Thoracic aorta (tissue), 2 donors: ENCODE measurements at places on chromosomes 3 and 15. TPM values are rescaled to one million over a fixed set of nuclear protein-coding genes. Genes with fewer than 3 reads are reported as not detected.

- no peak overlapping the region for H3K27ac ChIP-seq
- no peak overlapping the region for H3K4me3 ChIP-seq
- no peaks in the 10 kb centered on the region for H3K36me3 ChIP-seq
- H3K4me1 ChIP-seq, result no peaks in the 10 kb centered on the region
These were observed 114.4 kb downstream of the RYR3 start for GRCh38 chr15:33425142-33425541.

- H3K4me3 ChIP-seq, result no peak overlapping the region
- H3K4me1 ChIP-seq, result no peaks in the 10 kb centered on the region
- DNase-seq, result no peak
- H3K27ac ChIP-seq, result no peak overlapping the region
These were observed 64.7 kb downstream of the MINAR1 start for GRCh38 chr15:79496838-79497237.

- DNase-seq, result no peak
- H3K36me3 ChIP-seq, result no peaks in the 10 kb centered on the region
- no peak overlapping the region for H3K27ac ChIP-seq
- H3K4me1 ChIP-seq, result no peaks in the 10 kb centered on the region
- H3K27me3 ChIP-seq, result no peaks in the 10 kb centered on the region
These were observed 362.6 kb upstream of the PLSCR5 start for GRCh38 chr3:146967783-146968182.

The SUSD5 gene
- 259 TPM for total RNA-seq

The INKA1 gene
- 9.2 TPM for total RNA-seq

DNA sequence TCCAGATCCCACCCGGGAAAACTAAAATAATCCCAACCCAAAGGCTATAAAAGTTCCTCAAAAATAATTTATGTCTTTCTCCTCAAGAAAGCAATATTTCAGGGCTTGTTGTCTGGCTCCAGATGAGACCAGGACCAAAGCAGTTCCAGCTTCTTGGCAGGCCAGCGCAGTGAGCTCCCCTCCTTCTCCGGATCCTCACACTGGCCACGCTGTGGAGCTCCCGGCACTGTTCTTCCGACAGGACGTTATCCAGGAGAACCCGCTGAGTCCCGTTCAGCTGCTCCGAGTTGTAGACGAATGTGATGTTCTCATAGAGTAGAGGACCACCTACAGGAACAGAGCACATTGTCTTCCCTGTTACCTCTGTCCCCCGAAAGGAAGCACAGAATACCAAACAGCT lies 146.3 kb downstream of the P3H2 start:
- no peak overlapping the region for H3K4me3 ChIP-seq
- no peaks in the 10 kb centered on the region for H3K27me3 ChIP-seq
- H3K4me1 ChIP-seq, result peaks cover 6% of the 10 kb centered on the region
- no peak overlapping the region for H3K27ac ChIP-seq

GRCh38 chr3:27392950-27393679 lies 23.9 kb upstream of the NEK10 start:
- no peaks in the 10 kb centered on the region for H3K4me1 ChIP-seq
- H3K27ac ChIP-seq, result no peak overlapping the region
- no peak overlapping the region for H3K4me3 ChIP-seq

DNA sequence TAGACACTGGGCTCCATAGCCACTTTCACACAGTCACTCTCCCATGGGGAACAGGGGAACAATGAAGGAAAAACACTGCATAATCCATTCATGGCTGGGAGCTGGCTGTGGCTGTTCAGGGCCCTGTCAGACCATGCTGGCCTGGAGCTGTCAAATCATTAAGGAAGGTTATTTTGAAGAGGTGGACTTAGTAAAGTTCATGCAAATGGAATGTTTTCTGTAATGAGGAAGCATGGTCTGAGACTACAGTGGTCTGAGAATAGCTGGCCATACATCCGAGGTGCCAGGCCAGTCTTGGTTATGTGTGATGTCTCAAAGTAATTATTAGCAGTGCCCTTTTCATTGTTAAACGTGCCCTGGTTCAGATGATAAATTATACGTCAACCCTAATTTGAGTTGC lies 117.1 kb upstream of the MRPS22 start:
- no peak overlapping the region for H3K4me3 ChIP-seq
- no peak overlapping the region for H3K27ac ChIP-seq
- no peak for DNase-seq
- no peaks in the 10 kb centered on the region for H3K4me1 ChIP-seq

DNA sequence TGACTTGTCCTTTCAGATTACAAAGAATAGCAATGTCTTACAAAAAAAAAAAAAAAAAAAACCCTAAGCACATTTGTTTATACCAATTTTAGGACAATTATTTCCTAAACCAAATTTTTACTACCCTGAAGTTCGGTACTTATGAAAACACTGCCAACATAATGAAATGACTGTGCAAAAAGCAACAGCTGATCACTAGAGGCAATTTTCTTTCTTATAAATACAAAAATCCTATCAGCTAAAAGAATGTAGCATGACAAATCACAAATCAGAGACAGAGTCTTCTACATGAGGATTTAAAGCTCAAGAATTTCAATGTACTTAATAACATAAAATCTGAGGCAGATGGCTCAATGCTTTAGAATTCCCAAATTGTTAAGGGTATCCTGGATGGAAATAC lies 191.8 kb downstream of the MAGI1 start:
- no peak overlapping the region for H3K4me3 ChIP-seq
- no peak for DNase-seq
- no peak overlapping the region for H3K27ac ChIP-seq
- H3K27me3 ChIP-seq, result no peaks in the 10 kb centered on the region
- H3K4me1 ChIP-seq, result peaks cover 48% of the 10 kb centered on the region
- H3K36me3 ChIP-seq, result no peaks in the 10 kb centered on the region

DNA sequence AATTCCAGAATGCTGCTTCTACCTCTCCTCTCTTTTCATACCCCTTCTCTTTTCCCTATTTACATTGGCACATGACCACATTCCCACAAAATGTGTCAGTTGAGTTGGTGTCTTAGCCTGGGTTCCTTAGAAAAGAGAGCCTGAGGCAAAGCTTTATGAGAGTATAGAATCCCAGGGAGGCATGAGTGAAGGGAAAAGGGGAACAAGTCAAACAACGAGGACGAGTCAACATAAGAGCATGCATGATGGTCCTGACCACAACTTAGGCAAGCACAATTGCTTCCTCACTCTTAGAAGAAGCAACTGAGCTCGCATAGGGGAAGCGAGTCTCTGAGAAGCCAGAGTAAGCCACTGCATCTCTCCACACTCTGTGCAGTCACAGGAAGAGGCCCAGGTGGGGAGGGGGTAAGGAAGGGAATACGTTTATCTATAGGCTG lies 15.4 kb upstream of the ZNF774 start:
- no peak for DNase-seq
- H3K36me3 ChIP-seq, result no peaks in the 10 kb centered on the region
- H3K27ac ChIP-seq, result no peak overlapping the region
- H3K4me3 ChIP-seq, result no peak overlapping the region
- H3K27me3 ChIP-seq, result no peaks in the 10 kb centered on the region

The TM4SF18 gene
- total RNA-seq, result 1.9 TPM

DNA sequence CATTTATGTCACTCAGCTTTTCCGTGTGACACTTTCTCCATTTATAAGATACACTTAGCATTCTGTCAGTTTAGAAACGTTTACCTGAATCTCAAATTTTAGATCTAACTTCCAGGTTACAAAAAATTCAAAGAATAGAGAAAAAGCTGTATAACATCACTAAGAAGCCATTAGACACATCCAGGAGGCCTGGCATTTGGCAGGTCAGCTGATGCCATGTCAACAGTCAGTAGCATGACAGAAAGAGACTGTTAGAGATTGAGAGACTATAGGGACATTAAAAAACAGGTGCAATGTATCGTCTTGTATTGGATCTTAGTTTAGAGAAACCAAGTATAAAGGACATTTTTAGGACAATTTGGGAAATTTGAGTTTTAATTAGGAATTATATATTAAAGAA lies 53.4 kb upstream of the ATOSA start:
- H3K4me1 ChIP-seq, result no peaks in the 10 kb centered on the region
- no peaks in the 10 kb centered on the region for H3K36me3 ChIP-seq
- no peak overlapping the region for H3K4me3 ChIP-seq
- no peak overlapping the region for H3K27ac ChIP-seq

The IMPG2 gene
- total RNA-seq, result 0.21 TPM

GRCh38 chr3:118587037-118587741 lies 447.5 kb downstream of the IGSF11 start:
- no peak overlapping the region for H3K27ac ChIP-seq
- no peaks in the 10 kb centered on the region for H3K36me3 ChIP-seq
- DNase-seq, result no peak
- no peak overlapping the region for H3K4me3 ChIP-seq
- no peaks in the 10 kb centered on the region for H3K27me3 ChIP-seq
- H3K4me1 ChIP-seq, result no peaks in the 10 kb centered on the region
